ENCODE measurements at places on chromosomes 16 and 17.

- no peak for DNase-seq
Observed at GRCh38 chr17:81254955-81255717, 16.0 kb downstream of the NDUFAF8 start.

DNA sequence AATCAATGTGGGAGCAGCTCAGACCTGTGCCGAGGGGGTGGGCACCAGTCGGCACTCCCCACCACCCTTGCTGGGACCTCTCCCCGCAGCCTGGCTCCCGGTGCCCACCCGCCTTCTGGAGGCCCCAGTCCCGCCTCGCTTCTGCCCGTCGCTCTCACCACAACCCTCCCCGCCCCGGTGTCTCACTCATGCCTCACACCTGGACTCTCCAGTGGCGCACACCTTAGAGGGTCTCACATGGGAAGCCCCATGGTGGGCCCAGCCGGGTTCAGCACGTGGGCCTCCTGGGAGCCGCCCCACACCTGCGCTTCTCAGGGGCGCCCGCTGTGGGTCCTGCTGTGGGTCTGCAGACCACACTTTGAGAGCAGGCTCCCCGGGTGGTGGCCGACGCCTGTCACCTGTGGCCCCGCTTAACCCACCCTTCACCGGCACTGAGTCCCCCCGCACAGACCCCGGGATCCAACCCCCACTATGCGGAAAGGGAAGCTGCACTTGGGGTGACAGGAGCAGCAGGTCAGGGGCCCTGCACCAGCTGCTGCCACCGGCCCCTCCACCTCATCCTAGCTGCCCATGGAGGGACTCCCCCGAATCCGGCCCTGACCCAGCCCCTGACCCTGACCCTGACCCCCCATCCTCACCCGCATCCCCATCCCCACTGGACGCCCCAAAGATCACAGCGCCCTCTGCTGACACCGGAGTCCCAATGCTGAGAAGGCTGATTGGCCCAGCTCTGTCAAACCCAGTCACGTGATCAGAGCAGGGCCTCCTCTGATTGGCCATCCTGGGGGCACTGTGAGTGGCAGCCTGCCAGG, 27.4 kb upstream of the SLC38A10 start:
- peak; percentile 27 for DNase-seq

DNA sequence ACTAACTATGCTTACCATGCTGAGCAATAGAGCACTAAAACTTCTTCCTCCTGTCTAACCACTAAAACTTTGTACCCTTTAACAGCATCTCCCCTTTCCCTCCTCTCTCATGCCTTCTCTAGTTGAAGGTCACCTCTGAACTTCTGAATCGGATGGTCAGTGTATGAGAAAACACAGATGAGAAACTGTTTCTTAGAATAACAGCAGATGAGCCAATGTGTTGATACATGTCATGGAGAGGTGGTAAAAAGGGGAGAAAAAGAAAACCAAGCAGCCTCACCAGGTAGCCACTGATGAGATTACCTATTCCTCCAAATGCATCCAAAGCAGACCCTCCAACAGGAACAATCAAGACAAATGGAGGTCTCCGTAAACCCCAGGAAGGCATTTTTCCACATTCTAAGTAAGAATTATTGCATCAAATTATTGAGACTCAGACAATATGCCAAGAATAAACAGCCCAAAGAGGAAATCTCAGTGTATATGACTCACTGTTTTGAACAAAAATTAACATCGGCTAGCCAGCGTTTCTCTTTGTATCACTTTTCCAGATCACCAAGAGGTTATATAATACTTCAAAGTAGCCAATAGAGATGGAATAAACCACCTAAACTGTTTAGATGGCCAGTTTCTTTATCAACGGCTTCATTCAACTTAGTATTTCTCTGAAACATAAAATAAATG, 793.3 kb upstream of the SOX9 start:
- no peak for DNase-seq

- DNase-seq: peak; percentile 21
Observed at GRCh38 chr16:69378760-69379159, 7.0 kb downstream of the TERF2 start.

DNA sequence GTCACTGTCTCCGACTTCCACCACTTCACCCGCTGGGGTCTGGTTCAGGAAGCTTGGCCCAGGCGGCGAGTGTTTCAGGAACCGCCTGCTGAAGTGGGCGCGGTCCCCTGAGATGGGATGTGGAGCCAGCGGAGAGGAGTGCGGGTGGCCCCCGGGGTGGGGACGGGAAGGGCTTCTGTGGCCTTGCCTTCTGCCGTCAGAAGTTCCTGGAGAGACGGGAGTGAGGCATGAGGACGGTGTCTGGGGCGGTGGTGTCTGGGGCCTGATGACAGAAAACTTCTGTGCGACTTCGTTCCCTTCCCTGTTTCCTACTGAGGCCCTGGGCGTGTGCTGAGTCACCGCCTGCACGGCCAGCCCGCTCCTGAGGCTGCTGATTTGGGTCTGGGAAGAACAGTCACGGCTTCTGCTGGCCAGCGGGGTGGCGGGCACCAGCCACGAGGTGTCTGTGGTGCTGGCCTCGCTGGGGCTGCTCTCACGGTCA, 12.3 kb upstream of the NLRC3 start:
- no peak for DNase-seq

GRCh38 chr17:66228887-66229782, at the start of gene APOH:
TSS of gene APOH (minus strand) at chr17:66229415. CDS start at chr17:66229379, 36 bp downstream.
- DNase-seq: no peak

DNA sequence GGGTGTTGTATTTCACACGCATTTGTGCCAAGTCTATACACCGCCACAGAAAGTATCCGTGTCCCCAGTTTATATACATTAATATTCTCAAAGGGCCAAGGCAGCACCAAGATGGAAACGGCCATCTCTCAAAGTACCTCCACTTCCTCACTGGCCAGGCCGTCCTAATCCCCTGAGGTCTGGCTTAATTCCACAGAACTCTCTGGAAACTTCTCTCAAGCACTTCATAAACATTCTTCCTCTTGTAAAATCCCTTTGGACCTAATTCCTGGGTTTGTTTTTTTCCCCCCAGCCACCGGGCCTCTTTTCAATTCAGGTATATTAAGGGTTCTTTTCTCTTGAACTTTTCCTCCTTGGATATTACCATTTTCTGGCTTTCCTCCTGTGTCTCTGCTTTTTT, 5.1 kb upstream of the ERN1 start:
- DNase-seq: no peak

- DNase-seq: no peak
Observed at GRCh38 chr17:5122586-5123342, 6.9 kb downstream of the USP6 start.

DNA sequence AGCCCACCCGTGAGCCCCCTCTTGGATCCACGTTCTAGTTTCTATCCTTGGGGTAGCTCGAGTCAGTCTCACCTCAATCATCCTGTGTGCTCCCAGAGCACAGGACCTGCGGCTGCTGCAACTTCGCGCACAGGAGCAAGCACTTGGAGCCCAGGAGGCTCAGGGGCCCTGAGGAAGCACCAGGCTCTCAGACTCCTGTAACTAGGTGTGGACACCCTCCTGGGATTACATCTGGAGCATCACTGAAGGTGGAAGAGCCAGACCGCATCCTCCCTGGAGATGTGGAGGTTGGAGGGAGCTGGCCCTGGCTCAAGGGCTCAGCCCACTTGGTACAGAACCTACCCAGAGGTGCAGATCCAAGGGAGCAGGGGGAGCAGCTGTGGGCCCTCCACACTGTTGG, 2.7 kb downstream of the HBQ1 start:
- DNase-seq: no peak

DNA sequence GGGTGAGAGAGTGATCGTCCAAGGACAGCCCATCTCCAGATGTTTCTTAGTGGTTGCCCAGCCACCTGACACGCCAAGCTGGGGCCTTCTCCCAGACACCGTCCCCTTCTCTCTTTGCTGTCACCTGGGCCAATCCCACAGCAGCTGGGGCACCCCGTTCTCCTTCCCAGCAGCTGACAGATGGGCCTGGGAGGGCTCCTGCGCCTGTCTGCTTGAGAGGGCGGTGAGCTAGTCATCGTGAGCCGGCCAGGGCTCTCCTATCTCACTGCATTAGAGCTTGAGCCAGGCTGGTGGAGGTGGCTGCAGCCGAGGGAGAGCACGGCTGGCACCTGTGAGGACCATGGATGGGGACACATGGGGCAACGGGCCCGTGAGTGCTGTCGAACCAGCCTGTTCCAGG, 41.2 kb downstream of the RAB11FIP3 start:
- no peak for DNase-seq

- no peak for DNase-seq
Observed at GRCh38 chr17:79388556-79389295, 222.1 kb downstream of the RBFOX3 start.

- peak; percentile 75 for DNase-seq
Observed at GRCh38 chr16:30032083-30032819, 1.2 kb upstream of the TLCD3B start.

GRCh38 chr16:89257281-89257731, 39.8 kb downstream of the ZNF778 start:
- DNase-seq: no peak

- DNase-seq: no peak
Observed at GRCh38 chr16:88103011-88103410, 151.8 kb downstream of the BANP start.

DNA sequence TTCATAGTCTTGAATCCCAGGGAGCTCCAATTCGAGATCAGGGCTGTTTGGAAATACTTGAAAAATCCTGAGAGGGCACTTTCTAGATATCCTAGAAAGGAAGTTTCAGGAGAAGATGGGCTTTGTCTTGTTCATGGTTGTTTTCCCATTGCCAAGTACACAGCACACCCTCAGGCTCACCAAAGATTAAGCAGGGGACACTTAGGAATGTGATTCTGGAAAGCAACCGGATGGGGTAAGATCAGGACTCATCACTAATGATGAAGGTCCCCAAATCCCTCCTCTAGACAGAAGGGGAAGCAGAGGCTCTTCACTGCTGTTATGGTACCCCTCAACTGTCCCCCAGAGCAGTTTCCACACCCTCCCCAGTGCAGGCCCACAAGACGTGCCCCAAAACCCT, 40.7 kb downstream of the VAC14 start:
- no peak for DNase-seq

GRCh38 chr16:23283571-23283970, 18.5 kb upstream of the SCNN1B start:
- no peak for DNase-seq

- peak; percentile 29 for DNase-seq
Observed at GRCh38 chr16:84950906-84951305, 60.4 kb downstream of the ZDHHC7 start.

DNA sequence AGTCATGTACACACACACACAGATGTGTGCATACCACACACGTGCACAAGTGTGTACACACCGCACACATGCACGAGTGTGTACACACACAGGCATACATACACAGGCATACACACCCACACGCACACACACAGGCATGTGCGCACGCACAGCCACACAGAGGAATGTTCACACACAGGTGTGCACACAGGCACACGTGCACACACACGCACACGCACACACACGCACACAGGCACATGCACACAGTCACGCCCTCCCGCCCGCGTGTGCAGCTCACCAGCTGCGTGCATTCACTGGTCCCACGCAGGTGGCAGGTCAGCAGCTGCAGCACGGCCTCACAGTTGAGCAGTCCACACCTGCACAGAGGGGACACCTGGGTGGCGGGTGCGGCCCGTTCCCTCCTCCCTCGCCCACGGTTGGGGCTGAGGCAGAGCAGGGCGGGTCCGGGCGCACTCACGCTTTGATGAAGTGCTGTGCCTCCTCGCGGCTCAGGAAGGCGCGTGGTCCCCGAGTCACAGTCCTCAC, 7.7 kb downstream of the TEPSIN start:
- DNase-seq: no peak

GRCh38 chr17:82095777-82096708, 2.0 kb downstream of the FASN start:
- no peak for DNase-seq

GRCh38 chr16:31043898-31044481, 10.6 kb downstream of the STX4 start:
- no peak for DNase-seq

DNA sequence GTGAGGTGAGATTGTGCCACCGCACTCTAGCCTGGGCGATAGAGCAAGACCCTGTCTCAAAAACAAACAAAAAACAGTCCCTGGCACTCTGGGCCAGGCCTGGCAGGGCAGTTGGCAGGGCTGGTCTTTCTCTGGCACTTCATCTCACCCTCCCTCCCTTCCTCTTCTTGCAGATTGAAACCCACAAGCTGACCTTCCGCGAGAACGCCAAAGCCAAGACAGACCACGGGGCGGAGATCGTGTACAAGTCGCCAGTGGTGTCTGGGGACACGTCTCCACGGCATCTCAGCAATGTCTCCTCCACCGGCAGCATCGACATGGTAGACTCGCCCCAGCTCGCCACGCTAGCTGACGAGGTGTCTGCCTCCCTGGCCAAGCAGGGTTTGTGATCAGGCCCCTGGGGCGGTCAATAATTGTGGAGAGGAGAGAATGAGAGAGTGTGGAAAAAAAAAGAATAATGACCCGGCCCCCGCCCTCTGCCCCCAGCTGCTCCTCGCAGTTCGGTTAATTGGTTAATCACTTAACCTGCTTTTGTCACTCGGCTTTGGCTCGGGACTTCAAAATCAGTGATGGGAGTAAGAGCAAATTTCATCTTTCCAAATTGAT, 24.8 kb downstream of the STH start:
- no peak for DNase-seq

DNA sequence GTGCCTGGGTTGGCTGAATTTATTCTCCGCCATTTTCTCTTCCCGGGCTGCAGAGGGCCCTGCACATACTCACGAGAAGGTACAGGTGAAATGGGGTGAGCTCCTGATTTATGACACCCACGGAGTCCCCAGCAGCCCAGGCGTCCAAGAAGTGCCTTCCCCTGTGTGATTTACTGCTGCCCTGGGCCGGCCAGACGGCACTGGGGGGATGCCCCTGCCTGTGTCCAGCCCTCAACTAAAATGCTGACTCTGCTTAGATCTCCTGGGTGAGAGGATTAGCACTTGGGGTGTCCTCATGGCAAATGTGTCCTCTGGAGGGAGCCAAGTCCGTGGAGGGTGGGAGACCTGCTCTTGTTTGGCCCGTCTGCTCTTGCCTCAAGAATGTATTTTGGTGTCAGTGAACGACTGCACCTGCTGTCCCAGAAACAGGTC, 132.4 kb downstream of the MAF start:
- no peak for DNase-seq

GRCh38 chr17:7294614-7295153, at the start of gene YBX2:
TSS of gene YBX2 (minus strand) at chr17:7294639. CDS start at chr17:7294500, 139 bp downstream.
- DNase-seq: peak; percentile 71

GRCh38 chr17:81511804-81512561, 616 bp downstream of the ACTG1 start:
- DNase-seq: peak; percentile 26

DNA sequence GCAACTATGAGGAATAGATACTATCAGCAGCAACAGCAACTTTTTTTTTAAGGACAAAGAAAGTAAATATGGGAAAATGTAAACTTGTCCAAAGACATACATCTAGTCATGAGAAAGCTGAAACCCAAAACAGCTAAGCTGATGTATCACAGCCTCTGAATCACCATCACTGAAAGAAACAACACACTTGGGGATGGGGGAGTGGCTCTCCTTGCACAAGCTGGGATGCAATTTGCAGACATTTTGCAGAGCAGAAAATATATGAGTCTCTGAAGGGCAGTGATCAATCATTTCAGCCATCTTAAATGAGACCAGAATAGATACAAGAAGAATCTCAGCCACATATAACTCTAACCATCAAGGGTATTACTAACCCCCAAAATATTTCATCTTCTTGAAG, 79.1 kb downstream of the GRIN2A start:
- no peak for DNase-seq

GRCh38 chr17:65035704-65036103, 20.8 kb downstream of the GNA13 start:
- no peak for DNase-seq

- no peak for DNase-seq
Observed at GRCh38 chr17:83203472-83204221, 124.2 kb downstream of the METRNL start.

- no peak for DNase-seq
Observed at GRCh38 chr17:49024523-49024922, 27.3 kb downstream of the IGF2BP1 start.

All from CD4-positive, alpha-beta T cell treated with Interleukin-2 at 100 ng/mL for 4 hours (primary cell).